ENCODE measurements at places on chromosomes 7 and 10.

GRCh38 chr7:31028417-31028992, 23.6 kb upstream of the ADCYAP1R1 start:
- DNase-seq = no peak

DNA sequence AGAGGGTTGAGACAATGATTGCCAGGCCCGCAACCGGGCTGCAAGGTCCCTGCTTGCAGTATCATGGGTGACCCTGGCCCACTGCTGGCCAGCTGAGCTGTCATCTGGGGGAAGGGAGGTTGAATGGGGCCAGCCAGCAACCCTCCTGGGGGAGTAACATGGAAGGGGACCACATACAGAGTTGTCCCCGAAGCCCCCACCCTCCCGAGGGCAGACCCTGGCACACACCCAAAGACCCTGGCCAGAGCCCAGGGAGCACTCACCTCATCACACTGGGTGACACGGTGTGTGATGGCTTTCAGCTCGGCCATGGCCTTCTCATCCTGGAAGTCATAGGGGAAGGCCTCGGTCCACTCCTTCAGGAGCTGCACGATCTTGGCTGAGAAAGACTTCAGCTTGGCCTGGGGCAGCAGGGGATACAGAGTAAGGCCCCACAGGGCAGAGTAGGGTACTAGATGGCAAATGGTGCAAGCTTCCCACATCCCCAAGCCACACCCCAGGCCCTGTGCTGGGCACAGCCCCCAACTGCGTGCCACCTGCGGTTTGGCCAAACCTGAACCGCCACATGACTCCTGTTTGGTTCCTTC, 63.4 kb downstream of the CSGALNACT2 start:
- DNase-seq = no peak

GRCh38 chr7:127252778-127253280, at the start of gene GRM8:
Gene GRM8, minus strand, starts transcription at chr7:127252941.
- no peak for DNase-seq

DNA sequence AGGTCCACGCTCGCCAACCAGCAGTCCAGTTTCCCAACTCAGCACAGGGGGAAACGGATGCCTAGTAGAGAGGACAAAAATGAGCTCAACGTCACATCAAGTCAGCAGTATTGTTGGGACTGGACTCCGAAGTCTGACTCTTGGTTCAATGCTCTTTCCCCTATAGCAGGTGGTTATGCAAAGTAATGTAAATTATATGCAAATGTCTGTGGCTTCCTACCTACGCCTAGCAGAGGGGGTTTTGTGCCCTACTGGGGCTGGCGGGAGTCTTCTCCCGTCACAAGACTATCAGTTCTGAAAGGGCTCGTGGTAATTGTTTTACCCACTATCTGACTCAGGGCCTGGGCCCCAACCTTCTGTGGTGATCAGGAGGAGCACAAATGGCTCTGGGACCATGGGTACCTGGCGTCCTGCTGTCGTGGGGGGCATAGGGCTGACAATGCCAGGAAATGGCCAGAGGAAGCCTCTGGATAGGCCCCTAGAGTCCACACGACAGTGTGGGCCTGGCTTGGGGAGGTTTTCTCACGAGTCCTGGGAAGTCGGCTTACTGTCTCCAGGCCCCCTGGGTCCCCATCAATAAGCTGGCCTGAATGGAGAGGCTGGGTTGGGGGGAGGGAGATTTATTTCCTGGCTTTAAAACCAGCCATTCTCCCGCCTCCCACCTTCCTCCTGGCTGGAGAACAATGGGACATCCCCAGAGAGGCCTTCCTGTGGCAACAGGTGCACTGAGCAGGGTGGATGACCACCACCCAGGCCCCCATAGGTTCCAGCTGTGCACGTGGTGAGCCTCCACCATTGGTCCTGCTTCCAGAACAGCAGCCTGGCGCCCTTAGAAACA, 41.8 kb downstream of the UNC5B start:
- no peak for DNase-seq

GRCh38 chr10:127932521-127933270, 25.8 kb downstream of the PTPRE start:
- DNase-seq = no peak

- no peak for DNase-seq
These were observed 1.9 kb upstream of the FAM170B start for GRCh38 chr10:49135575-49136313.

DNA sequence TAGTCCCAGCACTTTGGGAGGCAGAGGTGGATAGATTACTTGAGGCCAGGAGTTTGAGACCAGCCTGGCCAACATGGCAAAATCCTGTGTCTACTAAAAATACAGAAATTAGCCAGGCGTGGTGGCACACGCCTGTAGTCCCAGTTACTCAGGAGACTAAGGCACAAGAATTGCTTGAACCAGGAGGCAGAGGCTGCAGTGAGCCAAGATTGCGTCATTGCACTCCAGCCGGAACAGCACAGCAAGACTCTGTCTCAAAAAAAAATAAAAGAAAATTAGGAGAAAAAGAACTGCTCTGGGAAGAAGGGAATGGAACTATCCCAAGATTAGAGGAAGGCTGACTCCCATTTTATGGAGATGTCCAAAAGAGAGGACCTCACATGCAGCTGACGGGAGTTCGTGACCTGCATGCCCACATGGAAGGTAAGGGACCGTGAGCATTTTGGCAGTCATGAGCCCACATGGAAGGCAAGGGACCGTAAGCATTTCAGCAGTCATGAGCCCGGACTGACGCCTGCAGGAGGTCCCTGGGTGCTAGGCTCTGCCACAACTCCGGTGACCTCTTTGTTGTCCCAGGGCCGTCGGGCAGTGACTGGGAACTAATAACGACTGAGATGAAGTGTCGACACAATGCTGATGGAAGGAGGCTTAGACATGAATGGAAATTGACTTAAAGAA, 18.6 kb upstream of the GTPBP4 start:
- DNase-seq = no peak
